Endothelial cell of umbilical vein (primary cell): ENCODE measurements at places on chromosomes 7 and 10. TPM values are rescaled to one million over a fixed set of nuclear protein-coding genes. Genes with fewer than 3 reads are reported as not detected.

Gene PNLIPRP3
- polyA plus RNA-seq, result not detected in 2 replicates

Gene DUSP5
- 17.5 and 25.2 TPM in 2 replicates for polyA plus RNA-seq

Gene PON3
- 0.62 and 0.83 TPM in 2 replicates for polyA plus RNA-seq

Gene LIPM
- not detected in 2 replicates for polyA plus RNA-seq

Gene MYPN
- 0.01 TPM in 1 of 2 replicates, not detected in the other for polyA plus RNA-seq
